Jurkat, Clone E6-1 (cell line): ENCODE measurements at places on chromosomes 2 and 18.
A peak's percentile ranks its signal among the peaks of the same experiment; 100 is the strongest.

DNA sequence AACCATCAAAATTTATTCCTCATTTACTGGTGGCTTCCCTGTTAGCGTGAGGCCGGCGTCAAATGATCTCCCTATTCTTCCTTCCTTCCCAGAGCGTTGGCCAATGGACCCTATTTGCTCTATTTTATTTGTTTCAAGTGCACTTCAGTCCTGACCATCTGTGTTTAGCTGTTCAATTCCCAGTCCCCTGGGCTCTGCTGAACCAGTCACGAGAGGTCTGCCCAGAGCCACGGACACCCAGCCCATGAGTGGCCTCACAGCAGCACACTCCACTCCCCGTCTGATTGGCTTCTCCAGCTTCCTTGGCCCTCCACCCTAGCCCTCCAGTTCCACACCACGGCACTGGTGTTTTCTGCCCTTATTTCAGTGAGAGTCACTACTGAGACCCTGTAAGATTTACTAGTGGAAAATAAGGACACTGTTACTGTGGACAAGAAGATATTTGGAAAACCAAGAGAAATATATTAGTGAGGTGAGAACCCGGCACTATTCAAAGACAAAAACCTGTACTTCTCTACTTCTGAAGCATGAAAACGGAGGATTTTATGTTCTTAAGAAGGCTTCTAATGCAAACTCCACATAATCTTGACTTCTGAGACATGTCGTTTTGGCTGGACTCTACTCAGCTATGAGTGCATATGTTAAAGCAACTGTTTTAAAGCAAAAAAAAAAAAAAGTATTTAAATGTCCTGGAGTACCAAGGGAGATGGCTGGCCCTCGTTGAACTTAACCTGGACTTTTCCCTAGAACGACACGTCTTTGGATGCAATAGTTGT lies 86.6 kb downstream of the COL6A3 start:
- DNase-seq, result no peak

GRCh38 chr2:46493241-46493970 lies 14.0 kb downstream of the TMEM247 start:
- no peak for DNase-seq

DNA sequence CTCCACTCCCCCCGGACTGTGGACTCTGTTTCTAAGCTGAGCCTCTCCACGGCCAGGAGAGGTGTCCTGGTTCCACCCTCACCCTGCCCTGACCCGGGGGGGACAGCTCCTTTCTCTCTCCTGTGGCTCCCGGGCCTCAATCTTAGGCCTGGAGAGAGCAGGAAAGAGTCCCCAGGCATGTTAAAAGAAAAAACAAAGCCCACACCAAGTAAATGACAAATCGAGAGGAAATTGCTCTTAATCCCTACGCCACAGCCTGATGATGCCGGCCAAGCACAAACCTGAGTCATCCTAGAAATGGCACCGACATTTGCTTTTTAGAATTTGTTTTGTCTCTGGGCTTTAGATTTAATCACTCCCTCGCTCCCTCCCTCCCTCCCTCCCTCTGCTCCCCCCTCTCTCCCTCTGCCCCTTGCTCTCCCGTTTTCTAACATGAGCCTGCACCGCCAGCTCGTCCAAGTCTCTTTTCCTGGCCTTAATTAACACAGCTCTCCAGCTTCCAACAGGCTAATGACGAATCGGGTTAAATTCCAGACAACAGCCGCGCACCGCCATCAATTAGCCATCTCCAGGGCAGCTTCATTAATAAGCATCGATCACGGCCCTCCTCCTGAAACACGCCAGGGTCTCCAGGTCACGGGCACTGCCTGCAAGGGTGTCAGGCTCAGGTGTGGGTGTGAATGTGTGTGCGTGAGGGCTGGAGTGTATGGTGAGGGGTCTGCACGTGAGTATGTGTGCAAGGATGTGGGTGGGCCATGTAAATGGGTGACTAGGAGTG lies 230.8 kb downstream of the CELF4 start:
- DNase-seq, result no peak

GRCh38 chr2:42566837-42567321 lies 1.6 kb upstream of the MTA3 start:
- peak; percentile 71 for DNase-seq

DNA sequence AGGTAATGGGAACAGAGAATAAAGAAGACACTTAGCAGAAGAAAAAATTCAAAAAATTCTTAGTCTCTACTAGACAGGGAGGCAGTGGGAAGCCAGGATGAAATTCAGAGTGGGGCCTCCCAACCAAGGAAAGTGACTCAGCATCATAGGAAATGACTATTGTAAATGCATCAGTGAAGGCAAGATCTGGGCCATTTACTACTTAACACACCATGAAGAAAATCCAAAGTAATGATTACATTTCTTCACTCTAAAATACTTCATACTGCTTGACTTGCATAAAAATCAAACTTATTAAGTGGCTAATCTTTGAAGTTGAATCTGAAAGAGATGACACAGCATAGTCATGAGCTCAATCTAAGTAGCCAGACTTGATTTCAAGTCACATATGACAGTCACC lies 405.8 kb upstream of the SLC39A10 start:
- DNase-seq, result no peak

DNA sequence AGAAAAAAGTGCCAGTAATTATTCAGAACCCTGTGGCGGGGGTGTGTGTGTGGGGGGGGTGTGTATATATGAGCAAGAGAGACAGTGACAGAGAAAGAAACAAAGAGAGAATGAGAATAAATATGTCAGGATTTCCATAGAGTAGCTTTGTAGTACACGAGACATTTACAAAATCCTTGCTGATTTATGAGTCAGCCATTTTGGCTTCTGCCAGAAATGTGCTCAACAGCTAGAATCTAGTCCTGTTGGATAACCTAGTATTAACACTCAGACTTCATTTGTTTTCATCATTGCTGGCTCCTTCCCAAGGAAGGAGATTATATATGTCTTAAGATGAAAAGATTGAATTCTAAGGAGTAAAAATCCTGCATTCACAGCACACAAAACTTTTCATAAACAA lies 140.5 kb upstream of the HNRNPA3 start:
- no peak for DNase-seq

DNA sequence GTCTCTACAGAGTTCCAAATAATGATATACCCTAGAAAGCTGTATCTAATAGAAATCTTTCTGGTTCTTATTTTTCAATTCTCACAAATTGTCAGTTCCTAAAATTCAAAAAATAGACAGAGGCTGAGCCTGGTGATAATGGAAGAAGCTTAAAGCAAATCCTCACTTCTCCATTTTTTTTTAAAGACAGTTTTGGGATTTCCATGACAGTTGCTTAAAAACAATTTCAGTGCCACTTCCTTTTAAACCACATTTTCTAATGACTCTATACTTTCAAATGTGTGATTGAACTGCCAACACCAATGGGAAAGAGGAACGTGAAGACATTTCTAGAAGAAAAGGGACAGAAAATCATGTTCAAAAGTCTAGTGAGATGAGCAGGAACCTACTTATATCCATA lies 4.0 kb downstream of the GKN2 start:
- DNase-seq, result no peak

DNA sequence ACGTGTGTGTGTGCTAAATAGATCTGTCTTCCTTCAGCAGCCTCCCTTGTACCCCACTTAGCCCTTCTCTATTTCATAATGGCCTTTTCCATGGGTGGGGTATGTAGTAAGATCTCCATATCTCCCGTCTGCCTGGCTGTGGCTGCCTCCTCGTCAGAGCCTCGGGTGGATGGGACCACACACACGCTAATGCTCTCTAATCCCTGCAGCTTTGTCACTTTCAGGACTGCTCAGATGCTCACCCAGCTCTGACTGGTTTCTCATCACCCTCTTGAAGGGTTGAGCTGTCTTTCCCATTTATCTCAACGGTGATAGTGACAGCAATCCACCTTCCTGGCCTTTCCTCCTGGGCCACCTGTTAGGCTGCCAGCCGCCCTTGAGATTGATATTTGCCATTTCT lies 95.3 kb downstream of the DCC start:
- DNase-seq, result no peak

DNA sequence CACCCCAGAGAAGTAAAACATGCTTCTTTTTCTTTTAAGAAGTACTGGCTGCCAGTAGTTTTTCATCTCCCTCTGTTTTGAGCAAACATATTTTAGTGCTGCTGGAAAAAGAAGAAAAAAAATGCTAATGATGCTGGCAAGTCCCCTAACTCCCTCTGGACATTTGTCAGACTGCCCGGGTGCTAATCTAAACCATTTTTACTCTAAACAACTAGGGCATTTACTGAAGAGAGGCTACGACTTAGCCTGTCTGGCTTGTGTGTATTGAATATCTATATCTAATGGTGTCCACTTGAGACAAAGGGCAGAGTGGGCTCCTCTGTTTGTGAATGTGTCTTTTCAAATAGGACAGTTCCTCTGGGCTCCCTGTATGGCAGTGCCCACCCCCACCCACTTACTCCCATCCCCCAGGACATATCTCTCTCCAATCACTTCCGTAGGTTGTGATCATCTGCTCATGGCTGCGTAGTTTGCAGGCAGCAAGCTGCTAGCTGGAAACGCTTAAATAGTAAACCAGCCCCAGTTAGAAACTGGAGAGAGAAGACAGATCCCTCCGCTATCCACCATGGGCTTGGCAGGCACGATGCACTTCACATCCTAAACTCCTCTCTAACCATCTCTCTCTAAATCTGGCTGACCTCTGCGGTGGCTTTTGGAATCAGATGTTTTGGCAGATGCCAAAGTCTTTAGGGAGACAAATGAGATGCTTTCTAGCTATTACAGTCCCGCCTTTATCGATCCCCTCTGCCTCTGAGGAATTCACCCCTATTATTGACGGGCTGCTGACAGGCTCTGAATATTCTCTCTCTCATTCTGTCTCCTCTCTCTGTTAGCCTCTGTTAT lies 58.3 kb downstream of the DOCK10 start:
- DNase-seq, result no peak

GRCh38 chr2:44850016-44850415 lies 91.5 kb upstream of the SIX3 start:
- no peak for DNase-seq

DNA sequence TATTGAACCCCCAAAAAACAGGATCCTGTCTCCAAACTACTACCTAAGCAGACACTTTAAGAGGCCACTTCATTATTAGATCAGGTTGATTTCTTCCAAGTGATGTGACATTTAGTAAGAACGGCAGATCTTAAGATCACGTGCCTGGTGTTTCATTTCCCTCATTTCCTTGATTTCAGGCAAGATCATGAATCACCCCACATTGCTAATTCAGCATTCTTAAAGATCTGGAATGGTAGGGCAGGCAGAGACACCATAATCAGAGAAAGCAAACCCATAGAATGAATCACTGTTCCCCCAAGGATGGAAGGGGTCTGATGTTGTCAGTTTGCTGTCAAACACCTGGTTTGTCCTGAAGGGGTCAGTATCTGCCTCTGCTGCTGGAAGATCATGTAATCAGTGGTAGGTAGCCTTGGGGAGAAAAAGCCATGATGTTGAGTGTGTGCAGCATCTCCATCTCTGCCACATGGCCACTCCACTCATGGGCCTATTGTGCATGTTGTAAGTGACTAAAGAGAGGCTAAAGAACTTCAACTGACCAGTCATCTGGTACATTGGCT lies 133.9 kb downstream of the ARHGAP15 start:
- DNase-seq, result no peak

- DNase-seq, result no peak
Measured at GRCh38 chr2:127398239-127398590, 10.4 kb upstream of the MAP3K2 start.

- DNase-seq, result no peak
Measured at GRCh38 chr2:157216286-157216965, 41.1 kb upstream of the GALNT5 start.

- no peak for DNase-seq
Measured at GRCh38 chr2:19102696-19103423, 255.6 kb downstream of the OSR1 start.

DNA sequence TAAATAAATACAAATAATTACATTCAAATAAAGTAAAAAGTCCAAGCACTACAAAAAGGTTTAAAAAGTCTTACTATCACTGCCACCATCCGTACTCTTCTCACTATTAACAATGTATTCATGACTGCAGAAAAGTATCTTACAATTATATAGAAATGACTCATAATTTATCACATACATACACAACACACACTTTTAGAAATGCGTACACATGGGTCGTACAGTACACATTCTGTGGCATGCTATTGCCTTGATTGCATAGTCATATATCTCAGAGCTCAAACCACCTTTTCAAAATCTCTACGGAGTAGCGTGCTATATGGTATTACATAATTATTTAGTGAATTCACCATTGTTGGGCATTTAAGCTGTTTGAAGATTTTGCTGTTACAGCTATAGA lies 41.6 kb upstream of the ANXA4 start:
- DNase-seq, result no peak

DNA sequence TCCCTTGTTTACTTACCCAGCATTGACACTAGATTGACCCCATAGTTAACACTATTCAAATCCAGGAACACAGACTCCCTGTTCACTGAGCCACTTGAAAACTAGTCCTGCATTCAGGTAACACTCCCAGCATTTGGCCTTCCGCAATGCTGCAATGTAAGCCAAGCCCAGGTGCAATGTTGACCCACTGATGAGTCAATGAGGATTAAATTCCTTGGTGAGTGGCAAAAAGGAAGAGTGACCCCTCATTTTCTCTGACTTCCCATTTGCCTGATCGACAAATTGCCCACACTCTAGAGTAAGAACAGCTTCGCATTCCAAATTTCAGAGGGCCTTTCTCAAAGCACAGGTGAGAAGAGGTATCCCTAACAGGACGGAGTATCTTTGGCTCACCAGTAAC lies 251.9 kb downstream of the FBXO15 start:
- DNase-seq, result no peak

GRCh38 chr2:120108749-120109148 lies 95.9 kb downstream of the EPB41L5 start:
- no peak for DNase-seq

- DNase-seq, result no peak
Measured at GRCh38 chr2:158464426-158465281, 7.9 kb downstream of the PKP4 start.

DNA sequence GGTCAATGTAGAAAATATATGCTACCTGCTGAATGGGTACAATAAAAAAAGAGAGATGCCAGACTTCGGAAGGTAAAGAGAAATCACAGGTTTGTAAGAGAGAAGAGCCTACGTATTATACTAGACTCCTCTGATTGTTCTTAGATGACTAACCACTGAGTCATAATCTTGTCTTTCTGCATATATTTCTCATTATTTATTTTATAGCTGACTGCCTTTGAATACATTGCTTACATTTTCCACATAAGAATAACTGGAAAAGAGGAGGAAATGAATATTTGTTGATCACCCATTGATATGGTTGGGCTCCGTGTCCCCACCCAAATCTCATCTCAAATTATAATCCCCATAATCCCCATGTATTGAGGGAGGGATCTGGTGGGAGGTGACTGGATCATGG lies 90.3 kb upstream of the RAB27B start:
- DNase-seq, result no peak
